ENCODE measurements at places on chromosomes 5 and 9.

- no peak for DNase-seq
Measured at GRCh38 chr9:86202338-86202882, 57.0 kb downstream of the C9orf153 start.

DNA sequence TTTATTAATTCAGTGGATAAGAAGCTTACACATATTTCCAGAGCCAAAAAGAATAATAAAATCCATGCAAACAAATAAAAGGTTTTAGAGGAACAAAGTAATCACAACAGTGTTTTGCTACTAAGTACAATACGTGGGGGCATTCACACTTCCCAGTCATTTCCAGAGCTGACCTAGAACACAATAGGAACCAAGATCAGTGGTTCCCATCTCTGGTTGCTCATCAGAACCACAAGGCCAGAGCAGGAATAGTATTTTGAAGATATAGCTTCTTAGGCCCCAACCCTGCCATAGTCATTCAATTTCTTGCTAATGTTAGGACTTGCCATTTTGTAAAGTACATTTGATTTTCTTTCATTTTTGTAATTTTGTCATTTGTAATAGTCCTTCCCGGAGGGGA, 215.4 kb downstream of the NR3C1 start:
- no peak for DNase-seq

DNA sequence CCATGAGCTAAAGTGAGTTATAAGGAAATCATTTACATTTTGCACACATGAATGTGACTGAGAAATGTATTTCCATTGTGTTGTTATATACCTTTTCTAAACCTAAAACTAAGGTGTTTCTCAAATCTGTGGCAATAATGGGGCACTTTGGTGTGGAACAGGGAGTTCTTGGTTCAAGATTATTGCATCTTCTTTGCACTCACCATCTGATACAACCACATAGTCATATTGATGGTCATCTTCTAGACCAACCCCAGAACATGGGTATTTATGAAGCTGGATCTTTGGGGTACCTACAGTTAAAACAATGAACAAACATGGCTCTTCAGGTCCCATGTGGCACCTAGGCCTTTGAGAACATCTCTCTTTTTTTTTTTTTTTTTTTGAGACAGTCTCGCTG, 24.6 kb upstream of the SHOC1 start:
- DNase-seq = no peak

DNA sequence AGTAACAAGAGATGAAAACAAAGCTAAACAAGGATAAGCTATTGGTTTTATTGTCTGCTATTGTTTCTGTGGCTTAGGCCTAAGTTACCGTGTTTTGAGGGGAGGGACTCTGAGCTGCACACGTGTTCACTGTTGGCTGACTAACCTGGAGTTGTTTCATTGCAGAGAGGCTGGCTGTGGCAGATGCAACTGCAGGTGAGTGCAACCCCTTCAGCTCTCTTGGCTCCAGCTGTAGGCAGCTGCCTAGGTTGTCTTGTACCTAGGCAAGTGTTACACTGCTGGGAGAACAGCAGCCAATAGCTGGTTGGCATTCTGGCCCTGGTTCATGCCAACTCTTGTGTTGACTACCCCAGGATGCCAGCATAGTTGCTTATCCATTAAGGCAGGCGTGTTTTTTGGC, 17.6 kb upstream of the MATR3 start:
- no peak for DNase-seq

Measured in activated CD8-positive, alpha-beta memory T cell treated with anti-CD3 and anti-CD28 coated beads for 1 hour (primary cell).